Vein endothelial cell (primary cell): ENCODE measurements at places on chromosomes 1 and 21. TPM values are rescaled to one million over a fixed set of nuclear protein-coding genes. Genes with fewer than 3 reads are reported as not detected.

MCOLN3 gene
- under 0.01 TPM in 1 of 2 replicates, not detected in the other for total RNA-seq

SPRR1A gene
- total RNA-seq = not detected in 2 replicates

UBASH3A gene
- total RNA-seq = not detected in 2 replicates

BARHL2 gene
- not detected in 2 replicates for total RNA-seq

KIF17 gene
- total RNA-seq = 11.8 and 14.7 TPM in 2 replicates
